Activated CD8-positive, alpha-beta T cell treated with anti-CD3 and anti-CD28 coated beads for 36 hours (primary cell): ENCODE measurements at places on chromosomes 7 and 10. TPM values are rescaled to one million over a fixed set of nuclear protein-coding genes. Genes with fewer than 3 reads are reported as not detected.

The TFEC gene
- not detected for total RNA-seq

The OR2A1 gene
- total RNA-seq = not detected

The OPTN gene
- total RNA-seq = 32.0 TPM

The FAM200A gene
- total RNA-seq = 4.9 TPM

GRCh38 chr7:107931740-107932515 lies 40.9 kb downstream of the DLD start:
- no peaks in the 10 kb centered on the region for H3K27me3 ChIP-seq
- H3K4me1 ChIP-seq = peaks cover 17% of the 10 kb centered on the region
- DNase-seq = no peak
- H3K36me3 ChIP-seq = peaks cover 14% of the 10 kb centered on the region

- peak; percentile 21 for DNase-seq
- H3K27me3 ChIP-seq = no peaks in the 10 kb centered on the region
- no peak overlapping the region for H3K4me3 ChIP-seq
- H3K36me3 ChIP-seq = no peaks in the 10 kb centered on the region
- H3K27ac ChIP-seq = no peak overlapping the region
These were observed 8.1 kb upstream of the POLD2 start for GRCh38 chr7:44131173-44132029.

GRCh38 chr7:117993377-117994003 lies 120.2 kb upstream of the CTTNBP2 start:
- H3K27me3 ChIP-seq = peaks cover 2% of the 10 kb centered on the region
- peak; percentile 27 for DNase-seq
- H3K4me1 ChIP-seq = no peaks in the 10 kb centered on the region
- no peak overlapping the region for H3K27ac ChIP-seq

GRCh38 chr10:5512331-5512730 lies 12.4 kb upstream of the CALML3 start:
- DNase-seq = no peak
- peaks cover 2% of the 10 kb centered on the region for H3K27me3 ChIP-seq
- H3K36me3 ChIP-seq = no peaks in the 10 kb centered on the region
- H3K4me1 ChIP-seq = peaks cover 12% of the 10 kb centered on the region

DNA sequence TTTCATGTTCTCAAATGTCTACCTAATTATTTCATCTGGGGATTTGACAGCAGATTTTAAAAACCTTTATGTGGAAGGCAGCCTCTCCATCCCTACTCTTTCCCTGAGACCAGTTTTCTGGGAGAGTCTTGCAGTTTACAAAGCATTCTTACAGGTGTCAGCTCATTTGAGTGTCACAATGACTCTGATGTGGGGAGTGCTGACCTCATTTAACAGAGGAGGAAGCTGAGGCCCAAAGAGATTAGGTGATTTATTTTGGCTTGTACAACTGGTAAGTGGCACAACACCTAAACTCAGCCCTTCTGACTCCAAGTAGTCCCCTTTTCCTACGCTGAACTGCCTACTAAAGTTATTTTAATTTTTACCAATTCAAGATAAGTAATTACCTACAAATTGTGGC lies 33.3 kb upstream of the MAT1A start:
- no peak for DNase-seq
- peaks cover 6% of the 10 kb centered on the region for H3K4me1 ChIP-seq
- H3K4me3 ChIP-seq = no peak overlapping the region
- no peaks in the 10 kb centered on the region for H3K36me3 ChIP-seq
- no peaks in the 10 kb centered on the region for H3K27me3 ChIP-seq
- H3K27ac ChIP-seq = no peak overlapping the region

GRCh38 chr7:126774077-126774476 lies 478.7 kb downstream of the GRM8 start:
- H3K27me3 ChIP-seq = peaks cover 2% of the 10 kb centered on the region
- no peak for DNase-seq
- no peak overlapping the region for H3K4me3 ChIP-seq

DNA sequence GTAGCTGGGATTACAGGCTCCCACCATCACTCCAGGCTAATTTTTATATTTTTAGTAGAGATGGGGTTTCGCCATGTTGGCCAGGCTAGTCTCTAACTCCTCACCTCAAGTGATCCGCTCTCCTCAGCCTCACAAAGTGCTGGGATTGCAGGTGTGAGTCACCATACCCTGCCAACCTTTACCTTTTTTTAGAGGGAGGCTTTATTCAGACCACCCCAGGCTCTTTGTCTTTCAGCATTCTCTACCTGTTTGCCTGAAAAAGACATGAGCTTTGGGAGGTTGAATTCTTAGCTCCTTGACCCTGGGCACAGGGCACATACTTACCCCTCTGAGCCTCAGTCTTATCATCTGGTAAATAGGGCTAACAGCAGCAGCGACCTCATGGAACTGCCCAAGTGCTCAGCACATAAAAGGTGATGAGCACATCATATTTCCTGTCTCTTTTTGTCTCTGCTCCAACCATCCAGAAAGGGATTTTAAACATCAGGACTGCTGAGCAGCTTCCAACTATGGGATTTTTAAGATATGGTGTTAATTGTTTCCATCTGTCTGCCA lies 17.0 kb downstream of the FRMPD2 start:
- no peak for DNase-seq
- no peaks in the 10 kb centered on the region for H3K4me1 ChIP-seq
- peaks cover 7% of the 10 kb centered on the region for H3K27me3 ChIP-seq
- no peak overlapping the region for H3K4me3 ChIP-seq

- H3K4me3 ChIP-seq = no peak overlapping the region
- no peaks in the 10 kb centered on the region for H3K27me3 ChIP-seq
- H3K36me3 ChIP-seq = no peaks in the 10 kb centered on the region
- no peak overlapping the region for H3K27ac ChIP-seq
These were observed 28.7 kb upstream of the SLC29A3 start for GRCh38 chr10:71290331-71290730.

- DNase-seq = peak; percentile 6
- peak overlapping the region; percentile 72 for H3K4me3 ChIP-seq
- H3K27me3 ChIP-seq = no peaks in the 10 kb centered on the region
- peaks cover 15% of the 10 kb centered on the region for H3K4me1 ChIP-seq
- peaks cover 11% of the 10 kb centered on the region for H3K36me3 ChIP-seq
- peak overlapping the region; percentile 83 for H3K27ac ChIP-seq
These were observed 992 bp upstream of the MGMT start for GRCh38 chr10:129465796-129466702.

DNA sequence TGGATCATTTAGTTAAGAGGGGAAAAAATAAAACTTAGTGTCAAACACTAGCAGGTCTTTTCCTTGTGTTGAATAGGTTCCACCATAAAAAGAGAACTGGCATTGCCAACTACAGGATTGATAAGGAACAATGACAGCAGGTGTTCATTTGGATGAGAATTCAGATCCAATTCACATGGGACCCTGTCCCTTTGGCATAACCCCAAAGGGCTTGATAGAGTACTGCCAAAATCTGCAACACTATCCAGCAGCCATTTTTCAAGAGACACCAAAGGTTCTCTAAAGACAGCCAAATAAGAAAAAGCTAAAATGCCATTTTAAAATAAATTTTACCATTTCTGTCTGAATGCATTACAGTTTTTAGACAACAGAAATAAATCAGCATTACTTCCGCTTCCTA lies 422.3 kb downstream of the DGKB start:
- H3K36me3 ChIP-seq = no peaks in the 10 kb centered on the region
- H3K27ac ChIP-seq = no peak overlapping the region
- no peak overlapping the region for H3K4me3 ChIP-seq

DNA sequence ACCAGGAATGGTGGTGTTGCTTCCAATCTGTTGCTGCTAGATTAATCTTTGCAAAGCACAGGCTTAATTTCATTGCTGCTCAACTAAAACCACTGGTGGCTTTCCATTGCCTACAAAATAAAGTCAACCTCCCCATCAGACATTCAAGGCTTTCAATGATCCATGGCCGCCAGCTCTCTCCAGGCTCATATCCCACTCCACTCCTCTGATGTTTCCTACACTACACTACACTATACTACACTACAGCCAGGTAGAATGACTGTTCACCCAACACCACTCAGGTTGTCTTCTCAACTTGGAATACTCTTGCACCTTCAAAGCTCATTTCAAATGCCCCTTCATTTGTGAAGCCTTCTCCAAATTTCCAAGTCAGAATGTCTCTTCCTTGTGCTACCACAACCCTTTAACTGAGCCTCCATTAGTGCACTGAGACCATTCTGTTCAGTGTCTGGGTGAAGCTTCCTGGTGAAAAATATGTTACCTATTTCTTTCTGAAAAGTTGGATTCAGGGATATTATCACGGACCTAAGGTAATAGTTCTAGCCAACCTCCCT lies 35.5 kb upstream of the CC2D2B start:
- peaks cover 38% of the 10 kb centered on the region for H3K36me3 ChIP-seq
- H3K4me1 ChIP-seq = no peaks in the 10 kb centered on the region
- no peaks in the 10 kb centered on the region for H3K27me3 ChIP-seq
- no peak overlapping the region for H3K4me3 ChIP-seq

GRCh38 chr7:150377196-150377595 lies 1.9 kb upstream of the ZNF775 start:
- H3K4me3 ChIP-seq = no peak overlapping the region
- peaks cover 62% of the 10 kb centered on the region for H3K4me1 ChIP-seq
- no peaks in the 10 kb centered on the region for H3K27me3 ChIP-seq
- DNase-seq = no peak

DNA sequence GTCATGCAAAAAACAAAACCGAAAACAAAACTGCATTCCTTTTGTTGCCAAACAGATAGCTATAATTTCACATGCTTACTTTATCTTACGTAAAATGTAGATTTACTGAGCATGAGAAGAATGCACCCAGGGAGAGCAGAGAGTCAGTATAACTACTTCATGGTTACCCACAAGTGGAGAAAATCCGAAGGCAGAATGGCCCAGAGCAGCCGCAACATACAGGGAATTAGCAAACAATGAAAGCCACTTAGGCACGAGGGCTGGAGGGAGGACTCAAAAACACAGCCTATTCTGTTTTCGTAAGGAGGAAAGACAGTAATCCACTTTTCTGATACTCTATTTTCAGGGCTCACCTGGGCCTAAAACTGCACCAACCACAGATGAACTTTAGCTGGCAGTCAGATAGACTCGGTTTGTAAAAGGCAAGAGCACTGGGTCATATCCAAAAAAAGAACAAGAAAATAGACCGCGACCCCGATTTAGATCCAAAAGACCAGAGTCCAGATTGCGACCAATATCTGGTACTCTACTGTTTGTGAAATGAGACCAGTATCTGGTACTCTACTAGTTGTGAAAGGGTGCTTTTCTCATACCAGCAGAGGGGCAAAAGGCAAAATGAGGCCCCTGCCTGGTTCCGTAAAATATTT lies 1.3 kb downstream of the ITPRIP start:
- peaks cover 56% of the 10 kb centered on the region for H3K4me1 ChIP-seq

GRCh38 chr7:4022265-4022664 lies 659.8 kb upstream of the FOXK1 start:
- H3K36me3 ChIP-seq = no peaks in the 10 kb centered on the region
- no peak for DNase-seq
- H3K4me1 ChIP-seq = no peaks in the 10 kb centered on the region
- H3K27me3 ChIP-seq = no peaks in the 10 kb centered on the region
- no peak overlapping the region for H3K27ac ChIP-seq
- H3K4me3 ChIP-seq = no peak overlapping the region

DNA sequence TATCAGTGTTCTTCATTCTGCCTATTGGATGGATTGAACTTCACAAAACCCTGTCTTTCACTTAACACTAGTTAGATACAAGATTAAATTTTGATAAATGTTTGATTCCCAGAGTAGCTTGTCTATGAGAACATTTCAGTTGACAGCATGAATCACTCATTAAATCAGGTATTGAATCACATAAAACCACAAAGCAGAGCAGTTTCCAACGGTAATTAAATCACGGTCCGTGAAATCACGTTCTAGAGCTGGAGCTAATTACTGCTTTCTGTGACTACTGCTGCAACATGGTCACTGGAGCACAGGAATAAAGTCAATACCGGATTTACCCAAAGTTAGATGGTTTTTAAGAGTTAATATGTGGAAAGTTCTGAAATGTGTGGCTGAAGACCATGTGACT lies 257.8 kb upstream of the PCDH15 start:
- DNase-seq = no peak
- H3K4me3 ChIP-seq = no peak overlapping the region
- H3K27ac ChIP-seq = no peak overlapping the region
- no peaks in the 10 kb centered on the region for H3K4me1 ChIP-seq
- no peaks in the 10 kb centered on the region for H3K36me3 ChIP-seq

- H3K27ac ChIP-seq = peak overlapping the region; percentile 25
- H3K27me3 ChIP-seq = no peaks in the 10 kb centered on the region
- H3K36me3 ChIP-seq = no peaks in the 10 kb centered on the region
- H3K4me1 ChIP-seq = peaks cover 45% of the 10 kb centered on the region
These were observed 10.9 kb upstream of the IKZF1 start for GRCh38 chr7:50293509-50294179.

- no peak overlapping the region for H3K27ac ChIP-seq
- peaks cover 3% of the 10 kb centered on the region for H3K4me1 ChIP-seq
- DNase-seq = no peak
- H3K27me3 ChIP-seq = no peaks in the 10 kb centered on the region
These were observed 246.0 kb upstream of the NFE2L3 start for GRCh38 chr7:25906003-25906402.
